ENCODE measurements at places on chromosomes 6 and 20.

DNA sequence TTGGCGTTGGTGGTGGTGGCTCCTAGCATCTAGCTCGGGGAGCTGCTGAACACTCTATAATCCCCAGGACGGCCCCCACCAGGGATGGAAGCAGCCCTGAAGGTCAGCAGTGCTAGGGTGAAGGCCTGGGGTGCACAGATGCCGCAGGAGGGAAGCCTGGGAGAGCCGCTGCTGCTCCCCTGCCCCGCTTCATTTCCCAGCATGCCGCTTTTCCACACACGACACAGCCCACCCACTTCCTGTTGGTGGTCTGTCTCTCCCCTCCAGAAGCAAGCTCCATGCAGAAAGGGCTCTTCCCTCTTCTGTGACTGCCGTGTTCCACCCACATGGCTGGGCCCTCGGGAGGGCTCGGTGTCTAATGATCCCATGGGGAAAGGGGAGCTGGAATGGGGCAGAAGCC lies 35.3 kb downstream of the GNAS-AS1 start:
- no peak overlapping the region for H3K4me3 ChIP-seq
- H3K27ac ChIP-seq = no peak overlapping the region
- peaks cover 37% of the 10 kb centered on the region for H3K27me3 ChIP-seq
- H3K36me3 ChIP-seq = no peaks in the 10 kb centered on the region
- no peak for DNase-seq
- peaks cover 1% of the 10 kb centered on the region for H3K4me1 ChIP-seq

- no peak overlapping the region for H3K27ac ChIP-seq
- H3K4me1 ChIP-seq = no peaks in the 10 kb centered on the region
- H3K4me3 ChIP-seq = no peak overlapping the region
- no peaks in the 10 kb centered on the region for H3K36me3 ChIP-seq
- DNase-seq = no peak
Observed at GRCh38 chr6:39430871-39431523, 108.5 kb upstream of the KCNK16 start.

GRCh38 chr20:588476-588875 lies 21.6 kb downstream of the TCF15 start:
- peaks cover 30% of the 10 kb centered on the region for H3K27me3 ChIP-seq
- no peak overlapping the region for H3K27ac ChIP-seq
- no peaks in the 10 kb centered on the region for H3K4me1 ChIP-seq
- no peak for DNase-seq

GRCh38 chr20:15716256-15716655 lies 857.0 kb downstream of the KIF16B start:
- DNase-seq = no peak
- H3K36me3 ChIP-seq = no peaks in the 10 kb centered on the region
- no peaks in the 10 kb centered on the region for H3K4me1 ChIP-seq
- H3K27ac ChIP-seq = no peak overlapping the region

- no peak within 1 kb of the TSS for H3K27ac ChIP-seq
- H3K27me3 ChIP-seq = no peaks in the 10 kb centered on the region
- H3K4me3 ChIP-seq = no peak within 1 kb of the TSS
Observed at GRCh38 chr6:125986301-125987025, at the start of gene TRMT11. TSS of gene TRMT11 (plus strand) at chr6:125986540. CDS start at chr6:125986551, 11 bp downstream.

GRCh38 chr6:157471895-157472686 lies 91.1 kb downstream of the ZDHHC14 start:
- no peak overlapping the region for H3K4me3 ChIP-seq
- no peak for DNase-seq
- peaks cover 10% of the 10 kb centered on the region for H3K4me1 ChIP-seq
- no peaks in the 10 kb centered on the region for H3K27me3 ChIP-seq
- H3K36me3 ChIP-seq = peaks cover 3% of the 10 kb centered on the region

- DNase-seq = no peak
- H3K27ac ChIP-seq = no peak overlapping the region
- no peaks in the 10 kb centered on the region for H3K4me1 ChIP-seq
- no peak overlapping the region for H3K4me3 ChIP-seq
- H3K27me3 ChIP-seq = peaks cover 11% of the 10 kb centered on the region
- no peaks in the 10 kb centered on the region for H3K36me3 ChIP-seq
Observed at GRCh38 chr6:88380618-88381288, 214.6 kb upstream of the CNR1 start.

DNA sequence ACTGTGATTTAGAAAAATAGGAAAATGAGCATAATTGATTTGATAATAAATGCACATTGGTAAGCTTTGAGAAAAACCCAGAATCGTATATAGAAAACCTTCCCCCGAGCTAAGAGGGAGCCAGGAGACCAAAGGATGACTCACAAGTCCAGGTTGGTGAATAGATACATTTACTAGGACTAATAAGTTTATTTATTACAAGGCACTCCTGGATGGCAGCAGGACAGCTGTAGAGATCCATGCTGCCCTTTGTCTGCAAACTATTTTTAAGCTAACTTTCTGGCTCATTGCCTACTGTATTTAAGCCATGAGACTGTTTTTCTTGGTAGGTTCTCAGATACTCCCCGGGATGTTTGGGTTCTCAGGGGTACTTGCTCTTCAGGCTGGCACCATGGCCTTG lies 13.4 kb downstream of the CASP8AP2 start:
- peaks cover 16% of the 10 kb centered on the region for H3K4me1 ChIP-seq
- no peak overlapping the region for H3K27ac ChIP-seq
- peaks cover 32% of the 10 kb centered on the region for H3K36me3 ChIP-seq
- H3K4me3 ChIP-seq = no peak overlapping the region
- DNase-seq = no peak
- H3K27me3 ChIP-seq = no peaks in the 10 kb centered on the region

DNA sequence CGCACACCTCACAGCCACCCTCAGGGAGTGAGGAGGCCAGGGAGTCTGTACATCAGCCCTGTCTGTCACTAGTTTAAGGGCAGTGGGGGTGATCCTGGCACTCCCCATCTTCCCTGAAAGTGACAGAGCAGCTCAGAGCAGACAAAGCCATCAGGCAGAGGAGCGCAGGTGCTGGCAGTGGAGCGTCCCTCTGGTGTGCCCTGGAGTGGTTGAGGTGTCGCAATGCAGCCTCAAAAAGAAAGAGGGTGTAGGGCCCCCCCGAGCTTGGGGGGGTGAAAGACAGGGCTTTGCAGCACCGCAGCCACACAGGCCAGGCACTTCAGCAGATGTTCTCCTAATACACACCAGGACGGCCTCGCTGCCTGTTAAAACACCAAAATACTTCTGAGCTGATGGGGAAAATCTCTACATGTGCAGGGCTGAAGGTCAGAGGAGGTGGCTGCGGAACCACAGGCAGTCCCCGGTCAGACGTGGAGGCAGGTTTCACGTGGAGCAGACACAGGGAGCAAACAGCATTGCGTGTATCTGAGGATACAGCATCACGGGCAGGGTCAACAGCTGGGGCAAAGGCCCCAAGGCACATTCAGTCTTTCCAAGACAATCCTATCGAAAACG lies 69.5 kb downstream of the PREX1 start:
- peaks cover 39% of the 10 kb centered on the region for H3K36me3 ChIP-seq
- peak; percentile 83 for DNase-seq
- H3K27ac ChIP-seq = peak overlapping the region; percentile 92
- H3K27me3 ChIP-seq = no peaks in the 10 kb centered on the region

GRCh38 chr6:1767481-1768246 lies 157.9 kb downstream of the FOXC1 start:
- H3K27ac ChIP-seq = no peak overlapping the region
- H3K4me3 ChIP-seq = no peak overlapping the region
- no peaks in the 10 kb centered on the region for H3K36me3 ChIP-seq

DNA sequence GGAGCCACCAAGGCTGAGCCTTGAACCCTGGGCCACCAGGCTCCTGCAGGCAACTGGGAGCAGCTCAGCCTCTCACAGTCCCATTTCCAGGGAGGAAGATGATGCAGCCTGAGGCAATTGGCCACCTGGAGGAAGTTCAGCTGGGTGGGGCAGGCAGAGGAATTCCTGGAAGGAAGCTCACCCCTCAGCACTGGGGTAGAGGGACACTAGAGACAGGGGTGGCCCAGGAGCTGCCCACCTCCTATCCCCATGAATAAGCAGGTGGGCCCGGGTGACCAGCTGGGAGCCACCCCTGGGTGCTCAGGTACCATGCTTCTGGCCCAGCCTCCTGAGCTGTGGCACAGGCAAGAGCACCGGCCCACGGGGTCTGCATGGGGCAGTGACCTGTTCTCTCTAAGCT lies 3.6 kb upstream of the HSPA12B start:
- H3K27ac ChIP-seq = no peak overlapping the region
- no peak for DNase-seq
- H3K36me3 ChIP-seq = peaks cover 6% of the 10 kb centered on the region
- peaks cover 85% of the 10 kb centered on the region for H3K27me3 ChIP-seq

GRCh38 chr6:11189865-11190624 lies 42.4 kb downstream of the NEDD9 start:
- H3K36me3 ChIP-seq = peaks cover 72% of the 10 kb centered on the region
- no peaks in the 10 kb centered on the region for H3K27me3 ChIP-seq
- DNase-seq = no peak

DNA sequence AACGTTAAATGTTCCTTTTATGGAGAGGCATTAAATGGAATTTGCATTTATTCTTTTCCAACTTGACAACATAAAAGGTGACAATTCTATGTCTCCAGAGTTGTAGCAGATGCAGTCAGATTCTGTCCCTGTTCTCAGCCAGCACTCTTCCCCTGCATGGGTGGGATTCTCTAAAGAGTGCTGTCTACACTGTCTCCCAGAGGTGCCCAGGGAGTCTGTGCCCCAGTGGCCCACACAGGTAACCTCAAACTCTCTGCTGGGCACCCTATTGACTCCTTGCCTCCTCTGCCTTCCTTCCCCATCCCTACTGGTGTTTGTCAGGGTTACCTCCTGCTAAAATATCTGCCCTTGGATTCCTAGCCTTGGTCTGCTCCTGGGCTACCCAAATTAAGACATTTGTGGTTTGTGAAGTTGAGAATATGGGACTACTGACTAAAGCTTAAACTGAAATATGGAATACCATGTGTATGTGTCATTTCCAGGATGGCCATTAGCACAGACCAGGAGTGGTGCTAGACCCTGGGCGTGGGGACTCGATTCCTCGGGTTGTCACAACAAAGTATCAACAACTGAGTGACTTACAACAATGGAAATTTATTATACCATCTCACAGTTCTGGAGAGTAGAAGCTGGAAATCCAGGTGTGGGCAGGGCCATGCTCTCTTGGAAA lies 284.7 kb downstream of the CDH26 start:
- H3K4me3 ChIP-seq = no peak overlapping the region
- H3K27ac ChIP-seq = no peak overlapping the region
- no peaks in the 10 kb centered on the region for H3K27me3 ChIP-seq
- no peaks in the 10 kb centered on the region for H3K4me1 ChIP-seq
- H3K36me3 ChIP-seq = peaks cover 3% of the 10 kb centered on the region

- no peak overlapping the region for H3K27ac ChIP-seq
- H3K4me1 ChIP-seq = peaks cover 6% of the 10 kb centered on the region
- H3K36me3 ChIP-seq = peaks cover 13% of the 10 kb centered on the region
- no peak for DNase-seq
- H3K27me3 ChIP-seq = no peaks in the 10 kb centered on the region
- no peak overlapping the region for H3K4me3 ChIP-seq
Observed at GRCh38 chr20:8646716-8647115, 422.2 kb upstream of the PLCB4 start.

DNA sequence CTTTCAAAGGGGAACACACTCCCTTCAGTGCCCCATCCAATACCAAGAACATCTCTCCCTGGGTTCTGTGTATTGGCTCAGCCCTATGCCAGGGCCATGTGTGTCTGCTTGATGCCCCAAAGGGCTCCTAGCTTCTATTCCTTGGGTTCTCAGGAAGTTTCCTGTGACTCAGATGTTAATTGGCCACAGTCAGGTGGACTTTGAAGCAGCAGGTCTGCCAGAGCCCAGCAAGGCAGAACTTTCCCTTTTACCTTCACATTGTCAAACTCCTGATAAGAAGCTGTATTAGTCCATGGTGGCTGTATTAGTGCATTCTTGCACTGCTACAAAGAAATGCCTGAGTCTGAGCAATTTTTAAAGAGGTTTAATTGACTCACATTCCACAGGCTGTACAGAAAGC lies 116.0 kb upstream of the PTPRT start:
- H3K36me3 ChIP-seq = no peaks in the 10 kb centered on the region
- H3K27ac ChIP-seq = no peak overlapping the region
- H3K4me1 ChIP-seq = no peaks in the 10 kb centered on the region
- DNase-seq = no peak

DNA sequence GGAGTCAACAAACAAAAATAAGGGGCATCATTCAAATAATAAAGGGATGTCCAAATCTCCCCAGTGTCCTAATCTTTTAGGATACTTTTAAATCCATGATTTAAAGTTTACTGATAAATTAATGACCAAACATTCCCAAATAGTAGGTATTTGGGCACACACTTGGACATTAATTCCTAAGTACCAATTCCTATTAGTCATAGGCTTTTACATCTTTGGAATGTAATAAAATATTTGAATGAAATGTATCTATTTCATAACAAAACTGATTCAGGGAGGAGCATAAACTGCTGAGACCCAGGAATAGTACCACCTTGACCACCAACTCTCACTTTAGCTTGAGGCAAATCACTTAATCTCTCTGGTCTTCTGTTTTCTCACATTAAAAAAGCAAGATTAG lies 44.3 kb downstream of the VGLL2 start:
- no peak overlapping the region for H3K4me3 ChIP-seq
- H3K36me3 ChIP-seq = no peaks in the 10 kb centered on the region
- no peaks in the 10 kb centered on the region for H3K4me1 ChIP-seq

- H3K4me1 ChIP-seq = no peaks in the 10 kb centered on the region
- H3K36me3 ChIP-seq = no peaks in the 10 kb centered on the region
- H3K27me3 ChIP-seq = no peaks in the 10 kb centered on the region
- no peak for DNase-seq
Observed at GRCh38 chr20:9078826-9079731, 10.2 kb downstream of the PLCB4 start.

DNA sequence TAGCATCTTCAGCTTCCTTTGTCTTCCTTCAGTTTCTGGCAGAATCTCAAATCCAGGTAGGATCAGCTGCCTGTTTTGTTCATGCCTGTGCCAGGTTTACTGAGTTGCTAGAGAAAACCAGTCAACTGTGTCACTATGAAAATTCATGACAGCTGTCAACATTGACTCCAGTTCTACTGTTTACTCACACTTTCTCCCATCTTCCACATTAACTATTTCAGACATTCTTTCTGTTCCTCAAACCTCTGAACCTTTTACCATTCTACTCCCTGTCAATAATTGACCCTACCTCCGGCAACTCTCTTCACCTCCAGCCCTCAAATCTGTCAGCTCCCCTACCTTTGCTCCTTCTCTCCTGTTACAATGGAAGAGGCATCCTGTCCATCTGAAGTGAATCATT lies 8.5 kb downstream of the ENPP4 start:
- peak overlapping the region; percentile 5 for H3K4me3 ChIP-seq
- DNase-seq = no peak
- H3K27ac ChIP-seq = no peak overlapping the region
- peaks cover 38% of the 10 kb centered on the region for H3K4me1 ChIP-seq
- H3K36me3 ChIP-seq = peaks cover 10% of the 10 kb centered on the region
- no peaks in the 10 kb centered on the region for H3K27me3 ChIP-seq

GRCh38 chr6:49514571-49515484 lies 15.1 kb downstream of the GLYATL3 start:
- no peak for DNase-seq
- H3K4me3 ChIP-seq = no peak overlapping the region
- H3K36me3 ChIP-seq = no peaks in the 10 kb centered on the region

- peaks cover 5% of the 10 kb centered on the region for H3K4me1 ChIP-seq
- no peaks in the 10 kb centered on the region for H3K27me3 ChIP-seq
- H3K36me3 ChIP-seq = peaks cover 8% of the 10 kb centered on the region
- DNase-seq = no peak
- H3K27ac ChIP-seq = no peak overlapping the region
- no peak overlapping the region for H3K4me3 ChIP-seq
Observed at GRCh38 chr20:37758332-37758731, 64.5 kb downstream of the CTNNBL1 start.
